Activated CD4-positive, alpha-beta T cell treated with anti-CD3 and anti-CD28 coated beads, Interleukin-2, amount 50 U/mL, for 48 hours (primary cell): ENCODE measurements at places on chromosomes 12 and 14.

GRCh38 chr14:50335389-50335788 is 23.3 kb downstream of the DMAC2L start:
- no peak for DNase-seq

DNA sequence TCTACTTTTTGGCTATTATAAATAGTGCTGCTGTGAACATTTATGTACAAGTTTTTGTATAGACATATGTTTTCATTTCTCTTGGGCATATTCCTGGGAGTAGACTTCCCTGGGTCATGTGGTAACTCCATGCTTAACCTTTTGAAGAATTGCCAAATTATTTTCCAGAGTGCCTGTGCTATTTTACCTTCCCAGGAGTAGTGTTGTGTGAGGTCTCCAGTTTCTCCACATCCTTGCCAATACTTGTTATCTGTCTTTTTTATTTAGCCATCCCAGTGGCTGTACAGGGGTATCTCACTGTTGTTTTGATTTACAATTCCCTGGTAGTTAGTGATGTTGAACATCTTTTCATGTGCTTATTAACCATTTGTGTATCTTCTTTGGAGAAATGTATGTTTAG is 18.9 kb downstream of the UBE3B start:
- no peak for DNase-seq

GRCh38 chr14:42057111-42057510 is 450.4 kb downstream of the LRFN5 start:
- no peak for DNase-seq

DNA sequence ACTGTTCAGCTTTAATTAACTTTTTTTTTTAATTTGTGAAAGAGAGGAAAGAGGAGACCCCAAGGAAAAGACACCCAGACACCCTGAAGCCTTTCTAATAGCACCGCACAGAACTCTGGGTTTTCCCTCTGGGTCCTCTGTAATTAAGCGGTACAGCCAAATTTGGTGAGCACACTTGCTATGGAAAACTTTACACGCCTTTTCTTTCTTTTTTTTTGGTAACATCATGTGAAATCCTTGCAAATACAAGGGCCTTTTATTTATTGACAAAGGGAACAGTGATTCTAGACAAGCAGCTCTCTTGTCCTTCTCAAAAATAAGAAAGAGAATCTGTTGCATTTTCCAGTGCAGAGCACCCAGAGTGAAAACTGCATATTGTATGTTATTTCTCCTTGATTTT is 44.4 kb upstream of the CPM start:
- no peak for DNase-seq

GRCh38 chr12:7750350-7750749 is 3.2 kb upstream of the CLEC4C start:
- DNase-seq, result no peak

DNA sequence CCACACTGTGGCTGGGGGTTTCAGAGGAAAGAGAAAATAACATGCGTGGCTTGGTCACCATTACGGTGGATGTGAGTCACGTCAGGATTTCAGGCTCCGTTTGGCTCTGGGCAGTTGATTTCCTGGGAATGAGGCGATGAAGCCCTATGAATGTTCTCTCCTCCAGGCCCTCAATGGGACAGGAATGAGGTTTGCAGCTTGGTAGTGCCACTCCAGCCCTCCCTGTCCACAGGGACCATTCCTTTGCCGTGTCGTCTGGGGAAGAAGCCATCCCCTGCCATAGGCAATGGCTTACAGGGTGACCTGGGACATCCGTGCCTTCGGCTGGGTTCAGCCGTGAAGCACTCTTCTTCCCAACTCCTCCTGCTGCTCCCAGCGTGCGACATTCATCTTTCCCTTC is 95.0 kb downstream of the FBXL14 start:
- DNase-seq, result no peak

GRCh38 chr12:75900781-75901254 is 130.8 kb downstream of the PHLDA1 start:
- no peak for DNase-seq
